ENCODE measurements at places on chromosomes 1 and 21.

GRCh38 chr1:5690291-5690690 lies 301.9 kb downstream of the NPHP4 start:
- no peak for DNase-seq

DNA sequence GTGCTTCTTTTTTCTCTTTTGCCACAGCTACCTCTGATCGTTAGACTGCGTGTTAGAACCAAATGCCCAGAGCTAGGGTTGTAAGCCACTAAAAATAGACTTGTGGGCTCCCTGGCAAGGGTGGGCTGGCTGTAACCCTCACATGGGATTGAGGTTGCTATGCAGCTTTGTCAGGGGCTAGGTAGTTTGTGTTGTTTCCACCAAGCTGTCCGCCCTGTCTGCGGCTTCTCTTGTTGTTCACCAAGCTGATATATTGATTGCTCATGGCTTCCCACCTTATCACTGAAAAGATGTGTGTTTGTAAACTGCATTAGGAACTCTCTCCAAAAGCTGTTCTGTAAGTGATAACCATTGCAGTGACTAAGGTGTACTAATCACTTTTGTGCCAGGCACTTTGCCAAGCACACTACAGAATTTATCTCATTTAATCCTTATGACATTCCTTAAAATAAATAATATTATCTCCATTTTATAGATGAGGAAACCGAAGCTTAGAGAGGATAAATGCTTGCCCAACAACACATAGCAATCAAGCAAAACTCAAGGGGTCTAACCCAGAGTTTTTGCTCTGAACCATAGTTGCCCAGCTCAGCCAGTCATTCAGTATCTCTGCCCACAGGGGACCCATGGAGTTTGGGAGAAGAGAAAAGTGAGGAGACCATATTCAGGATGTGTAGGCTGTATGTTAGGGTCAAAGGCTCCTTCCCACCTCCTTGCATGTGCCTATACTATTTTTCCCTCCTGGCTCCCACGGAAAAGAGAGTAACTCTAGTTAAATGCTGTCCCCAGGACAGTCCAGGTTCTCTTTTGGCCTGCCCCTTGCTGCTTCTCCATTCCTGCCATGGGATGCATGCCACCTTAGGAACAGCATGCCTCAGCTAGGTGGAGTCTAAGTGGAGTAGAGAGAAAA lies 42.2 kb upstream of the TARBP1 start:
- DNase-seq = no peak

DNA sequence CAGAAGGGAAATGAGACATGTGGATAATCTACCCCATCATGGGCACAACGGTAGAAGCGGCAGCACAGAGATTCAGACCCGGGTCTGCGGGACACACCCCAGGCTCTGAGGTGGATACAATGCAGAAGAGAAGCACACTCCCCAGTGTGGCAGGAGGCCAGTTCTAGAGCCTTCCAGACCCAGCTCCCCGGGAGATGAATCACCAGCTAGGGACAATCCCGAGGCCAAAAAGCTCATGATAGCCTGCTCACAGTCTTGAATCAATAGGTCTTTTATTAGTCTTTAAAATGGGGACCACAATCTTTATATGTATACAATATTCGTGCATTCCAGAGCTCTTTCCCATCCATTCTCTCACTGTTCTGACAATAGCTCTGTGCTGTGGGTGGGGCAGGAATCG lies 57.3 kb upstream of the DIRAS3 start:
- no peak for DNase-seq

GRCh38 chr1:114597949-114598348 lies 16.5 kb upstream of the BCAS2 start:
- no peak for DNase-seq

- DNase-seq = no peak
Measured at GRCh38 chr1:12601700-12602658, 16.0 kb downstream of the DHRS3 start.

DNA sequence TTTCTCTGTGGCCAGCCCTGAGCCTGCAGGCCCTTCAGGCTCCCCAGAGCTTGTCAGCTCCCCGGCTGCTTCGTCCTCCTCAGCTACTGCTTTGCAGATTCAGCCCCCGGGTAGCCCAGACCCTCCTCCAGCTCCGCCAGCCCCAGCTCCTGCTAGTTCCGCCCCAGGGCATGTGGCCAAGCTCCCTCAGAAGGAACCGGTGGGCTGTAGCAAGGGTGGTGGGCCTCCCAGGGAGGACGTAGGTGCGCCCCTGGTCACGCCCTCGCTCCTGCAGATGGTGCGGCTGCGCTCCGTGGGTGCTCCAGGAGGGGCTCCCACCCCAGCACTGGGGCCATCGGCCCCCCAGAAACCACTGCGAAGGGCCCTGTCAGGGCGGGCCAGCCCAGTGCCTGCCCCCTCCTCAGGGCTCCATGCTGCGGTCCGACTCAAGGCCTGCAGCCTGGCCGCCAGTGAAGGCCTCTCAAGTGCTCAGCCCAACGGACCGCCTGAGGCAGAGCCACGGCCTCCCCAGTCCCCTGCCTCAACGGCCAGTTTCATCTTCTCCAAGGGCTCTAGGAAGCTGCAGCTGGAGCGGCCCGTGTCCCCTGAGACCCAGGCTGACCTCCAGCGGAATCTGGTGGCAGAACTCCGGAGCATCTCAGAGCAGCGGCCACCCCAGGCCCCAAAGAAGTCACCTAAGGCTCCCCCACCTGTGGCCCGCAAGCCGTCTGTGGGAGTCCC lies 45.4 kb downstream of the YARS1 start:
- peak; percentile 66 for DNase-seq

- DNase-seq = no peak
Measured at GRCh38 chr1:208115924-208116640, 128.1 kb downstream of the PLXNA2 start.

GRCh38 chr21:25790122-25790877 lies 55.5 kb downstream of the GABPA start:
- DNase-seq = no peak

DNA sequence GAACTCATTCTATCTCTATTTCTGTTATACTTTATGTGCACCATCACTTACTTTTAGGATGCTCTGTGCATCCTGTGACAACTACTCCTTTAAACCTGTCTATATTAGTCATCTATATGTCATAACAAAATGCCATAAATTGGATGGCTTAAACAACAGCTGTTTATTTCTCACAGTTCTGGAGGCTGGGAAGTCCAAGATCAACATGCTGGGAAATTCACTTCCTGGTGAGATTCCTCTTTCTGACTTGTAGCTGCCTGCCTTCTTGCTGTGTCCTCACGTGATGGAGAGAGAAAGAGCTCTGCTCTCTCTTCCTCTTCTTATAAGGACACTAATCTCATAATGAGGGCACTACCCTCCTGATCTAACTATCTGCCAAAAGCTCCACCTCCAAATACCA lies 62.3 kb upstream of the RCOR3 start:
- DNase-seq = no peak

DNA sequence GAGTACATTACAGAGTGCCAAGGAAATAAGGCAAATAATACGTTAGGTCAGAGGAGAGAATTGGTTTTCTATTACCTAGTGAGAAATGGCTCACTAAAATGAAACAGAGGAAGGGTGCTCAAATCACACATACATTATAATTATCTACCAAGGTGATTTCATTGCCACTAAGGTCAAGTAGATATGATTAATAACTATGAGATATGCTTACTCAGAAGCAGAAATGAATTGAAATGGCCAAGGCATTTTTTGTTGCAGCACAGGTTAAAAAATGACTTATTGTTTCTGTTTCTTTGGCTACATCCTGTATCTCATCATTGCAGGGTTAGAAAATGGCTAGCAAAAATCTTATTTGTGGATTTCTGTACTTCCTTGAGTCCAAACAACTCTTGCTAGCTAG lies 154.5 kb upstream of the GORAB start:
- DNase-seq = no peak

DNA sequence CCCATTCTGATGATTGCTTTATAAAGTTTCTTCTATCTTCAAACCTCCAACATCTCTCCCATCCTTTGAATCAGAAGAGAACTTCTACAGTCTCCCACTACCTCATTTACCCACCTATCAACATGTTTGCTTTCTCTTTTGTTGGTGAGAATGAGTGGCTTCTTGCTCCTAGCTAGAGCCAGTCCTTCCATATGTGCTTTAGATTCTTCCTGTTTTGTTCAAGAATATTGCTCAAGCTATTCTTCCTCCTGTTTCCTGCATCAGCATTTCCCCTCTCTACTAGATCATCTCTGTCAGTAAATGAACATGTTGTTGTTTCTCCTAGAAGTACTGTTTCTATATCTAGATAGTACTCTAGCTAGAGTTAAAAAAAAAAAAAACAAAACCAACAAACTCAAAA lies 6.3 kb downstream of the ATF6 start:
- DNase-seq = no peak

- no peak for DNase-seq
Measured at GRCh38 chr1:162210196-162210595, 140.7 kb downstream of the NOS1AP start.

DNA sequence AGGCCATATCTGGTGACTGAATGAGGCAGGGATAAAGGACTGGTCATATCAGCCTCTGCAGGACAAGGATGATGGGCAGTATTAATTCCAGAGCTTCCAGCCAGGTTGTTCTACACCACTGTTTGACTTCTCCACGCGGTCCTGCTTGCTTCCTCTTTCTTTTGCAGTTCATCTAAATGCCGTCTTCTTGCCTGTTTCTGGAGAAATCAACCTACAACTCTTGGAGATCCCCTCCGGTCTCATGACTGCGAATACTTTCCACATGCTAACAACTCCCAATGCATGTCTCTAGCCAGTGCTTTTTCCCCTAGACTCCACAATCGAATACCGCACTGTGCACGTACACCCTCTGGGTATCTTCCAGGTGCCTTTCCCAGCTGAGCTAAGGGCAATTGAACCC lies 14.1 kb upstream of the TIAM1 start:
- no peak for DNase-seq

DNA sequence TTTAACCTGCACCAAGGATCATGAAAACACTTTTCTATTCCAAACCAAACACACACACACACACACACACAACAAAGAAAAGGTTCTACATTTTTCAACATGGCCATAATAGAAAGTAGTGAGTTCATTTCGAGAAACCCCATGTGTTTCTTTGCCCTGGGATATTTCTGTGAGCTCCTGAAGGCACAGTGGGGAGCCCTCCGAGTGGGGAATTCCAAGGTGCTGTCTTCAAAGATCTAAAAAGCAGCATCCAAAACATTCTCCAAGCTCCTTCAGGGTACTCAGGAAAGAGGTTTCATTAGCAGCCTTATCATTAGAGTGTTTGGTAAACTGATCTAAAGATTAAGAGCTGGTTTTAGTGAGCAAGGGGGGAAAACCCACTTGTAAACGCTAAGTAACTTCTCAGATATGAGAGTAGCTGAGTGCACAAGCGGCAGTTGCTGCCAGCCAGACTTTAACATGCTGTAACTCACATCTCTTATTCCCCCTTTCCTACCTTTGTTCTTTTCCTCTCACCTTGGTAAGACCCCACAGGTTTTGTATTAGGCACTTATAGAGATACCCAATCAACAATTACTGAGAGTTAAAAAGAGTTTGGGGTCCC lies 38.3 kb downstream of the ZC3H11B start:
- DNase-seq = no peak

DNA sequence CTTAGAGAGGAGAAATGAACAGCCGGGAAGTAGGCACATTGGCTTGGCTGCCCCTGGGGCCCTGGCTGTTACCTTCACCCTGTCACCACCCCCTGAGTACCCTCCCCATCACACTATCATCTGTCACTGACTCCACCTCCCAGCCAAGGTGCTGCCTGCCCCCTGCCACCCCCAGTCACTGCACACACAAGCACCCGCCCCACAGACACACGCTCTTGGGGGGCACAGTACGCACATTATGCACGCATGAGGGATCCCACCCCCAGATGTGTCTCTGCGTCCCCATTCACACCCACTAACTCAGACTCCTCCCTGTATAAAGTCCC lies 223.3 kb downstream of the PTPRU start:
- peak; percentile 33 for DNase-seq

- no peak for DNase-seq
Measured at GRCh38 chr1:58454807-58455206, 91.7 kb downstream of the OMA1 start.

GRCh38 chr21:45451091-45451740 lies 46.3 kb downstream of the COL18A1 start:
- no peak for DNase-seq

- DNase-seq = no peak
Measured at GRCh38 chr1:207804721-207805468, 53.0 kb downstream of the CD46 start.

DNA sequence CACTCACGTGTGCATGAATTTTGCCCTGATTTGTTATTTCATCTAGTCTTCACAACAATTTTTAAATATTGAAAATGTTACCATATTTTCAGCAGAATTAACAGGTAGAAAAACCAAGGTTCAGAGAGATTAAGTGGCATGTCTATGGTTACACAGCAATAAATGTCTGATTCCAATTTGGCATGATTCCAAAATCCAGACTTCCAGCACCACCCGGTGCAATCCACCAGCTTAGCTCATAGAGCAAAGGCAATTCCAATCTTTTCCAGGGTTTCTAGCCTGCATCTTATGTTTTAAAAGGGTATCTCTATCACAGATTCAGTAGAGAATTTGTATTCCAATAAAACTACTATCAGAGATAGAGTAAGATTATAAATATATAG lies 161.8 kb downstream of the TPR start:
- DNase-seq = no peak

GRCh38 chr1:117389779-117390178 lies 22.5 kb downstream of the MAN1A2 start:
- no peak for DNase-seq

DNA sequence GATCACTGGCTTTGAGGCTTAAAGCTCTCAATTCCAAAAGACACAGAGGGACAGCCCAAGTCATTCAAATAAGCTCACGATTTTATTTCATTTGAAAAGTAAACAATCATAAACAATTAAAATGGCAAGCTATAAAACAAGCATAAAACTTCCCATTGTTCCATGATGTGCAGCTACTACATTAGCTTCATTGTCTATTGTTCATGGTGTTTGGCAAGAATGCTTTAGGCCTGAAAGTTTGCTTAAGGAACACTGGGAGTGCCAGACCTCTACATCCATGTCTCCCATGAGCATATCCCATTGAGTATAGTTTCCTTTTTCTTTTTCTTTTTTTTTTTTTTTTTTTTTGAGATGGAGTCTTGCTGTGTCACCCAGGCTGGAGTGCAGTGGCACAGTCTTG lies 286.1 kb upstream of the ESRRG start:
- no peak for DNase-seq

- DNase-seq = no peak
Measured at GRCh38 chr1:177439301-177439700, 268.5 kb downstream of the BRINP2 start.

DNA sequence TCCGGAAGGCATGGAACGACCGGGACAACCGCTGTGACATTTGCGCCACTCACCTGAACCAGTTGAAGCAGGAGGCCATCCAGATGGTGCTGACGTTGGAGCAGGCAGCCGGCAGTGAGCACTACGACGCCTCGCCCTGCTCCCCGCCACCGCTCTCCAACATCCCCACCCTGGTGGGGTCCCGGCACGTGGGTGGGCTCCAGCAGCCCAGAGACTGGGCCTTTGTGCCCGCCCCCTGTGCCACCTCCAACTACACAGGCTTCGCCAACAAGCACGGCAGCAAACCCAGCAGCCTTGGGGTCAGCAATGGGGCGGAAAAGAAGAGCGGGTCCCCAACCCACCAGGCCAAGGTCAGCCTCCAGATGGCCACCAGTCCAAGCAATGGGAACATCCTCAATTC lies 212.1 kb downstream of the KIF26B start:
- no peak for DNase-seq

GRCh38 chr1:115218034-115218405 lies 120.0 kb downstream of the NGF start:
- no peak for DNase-seq

GRCh38 chr1:216420746-216421145 lies 2.5 kb downstream of the USH2A start:
- DNase-seq = no peak

Data from spleen (tissue), 13 donors.